ENCODE measurements at places on chromosomes 12 and 14.

DNA sequence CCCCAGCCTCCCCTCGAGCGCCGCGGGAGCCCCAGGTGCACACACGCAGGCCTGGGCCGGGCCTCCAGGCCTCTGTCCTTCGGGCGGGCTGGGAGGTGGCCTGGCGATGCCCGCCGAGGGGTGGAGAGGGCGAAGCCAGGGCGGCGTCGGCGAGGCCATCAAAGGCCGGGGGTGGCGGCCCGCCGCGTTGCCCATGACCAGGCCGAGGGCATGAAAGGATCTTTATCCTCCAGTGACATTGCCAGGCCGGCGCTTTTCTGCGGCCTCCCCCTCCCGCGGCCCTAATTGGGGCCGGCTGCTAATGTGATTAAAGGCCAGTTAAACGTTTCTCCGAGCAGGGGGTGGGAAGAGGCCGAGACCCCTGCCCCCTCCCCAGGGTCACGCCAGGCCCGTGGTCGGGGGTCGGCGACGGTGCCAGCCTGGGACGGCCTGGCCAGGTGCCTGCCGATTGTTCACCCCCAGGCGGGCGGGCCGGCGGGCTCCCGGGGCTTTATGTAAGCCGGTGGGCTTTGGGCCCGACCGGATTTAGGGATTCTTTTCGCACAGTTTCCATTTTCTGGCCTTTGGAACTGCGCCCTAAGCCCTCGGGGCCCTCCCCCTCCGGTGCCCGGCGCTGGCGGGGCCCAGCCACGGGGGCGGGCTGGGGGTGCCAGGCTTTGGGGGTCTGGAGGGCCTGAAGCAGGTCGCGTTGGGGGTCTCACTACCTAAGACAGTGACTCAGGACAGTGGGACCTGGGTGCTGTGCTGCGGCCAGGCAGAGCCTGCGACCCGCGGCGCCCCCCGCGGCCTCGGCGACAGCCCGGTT, 103.2 kb upstream of the DIO3 start:
- DNase-seq, result no peak

DNA sequence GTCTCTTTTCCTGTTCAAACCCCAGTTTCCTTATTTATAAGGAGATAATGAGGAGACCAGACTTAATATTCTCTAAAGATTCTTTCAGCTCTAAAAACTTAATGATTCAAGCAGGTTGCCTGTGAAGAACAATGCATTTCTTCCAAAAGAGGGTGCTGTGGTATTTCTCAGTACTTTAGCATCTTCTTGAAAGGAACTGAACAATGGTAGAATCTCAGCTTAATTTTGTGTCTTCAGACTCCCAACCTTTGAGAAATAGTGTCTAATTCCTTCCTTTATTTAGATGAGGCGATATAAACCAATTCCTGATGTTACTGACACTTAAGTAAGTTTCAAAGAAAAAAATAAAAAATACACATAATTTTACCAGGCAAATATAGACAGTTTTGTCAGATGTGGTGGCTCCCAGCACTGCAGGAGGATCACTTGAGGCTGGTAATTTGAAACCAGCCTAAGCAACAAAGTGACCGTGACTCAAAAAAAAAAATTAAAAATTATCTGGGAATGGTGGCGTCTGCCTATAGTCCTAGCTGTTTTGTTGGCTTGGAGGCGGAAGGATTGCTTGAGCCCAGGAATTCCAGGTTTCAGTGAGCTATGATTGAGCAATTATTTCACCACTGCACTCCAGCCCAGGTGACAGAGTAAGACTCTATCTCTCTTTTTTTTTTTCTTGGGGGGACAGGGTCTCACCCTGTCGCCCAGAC, 76.9 kb upstream of the PSMA6 start:
- DNase-seq, result no peak

DNA sequence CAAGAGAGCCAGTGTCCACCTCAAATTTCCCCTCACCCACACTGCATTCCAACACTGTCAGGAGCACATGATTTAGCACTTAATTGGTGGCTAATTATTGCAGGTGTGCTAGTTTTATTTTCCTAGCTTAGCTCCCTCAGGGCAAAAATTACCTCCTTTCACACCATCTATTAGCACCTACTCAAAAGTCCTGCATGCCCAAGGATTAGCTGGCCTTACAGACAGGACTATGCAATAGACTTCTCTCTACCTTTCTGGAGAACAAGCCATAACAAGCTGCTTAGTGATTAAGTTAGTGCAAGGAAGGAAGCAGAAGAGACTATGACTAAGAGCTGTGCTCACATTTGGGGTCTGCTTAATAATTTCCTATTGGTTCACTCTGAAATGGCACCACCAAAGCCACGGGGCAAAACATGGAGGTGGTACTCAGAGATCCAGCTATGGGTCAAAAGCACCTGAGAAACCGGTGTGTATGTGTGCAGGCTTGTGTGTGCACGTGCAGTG, 69.5 kb downstream of the STON2 start:
- DNase-seq, result no peak

- DNase-seq, result no peak
Measured at GRCh38 chr12:11092128-11092527, at the start of gene TAS2R43. Gene TAS2R43, minus strand, starts transcription at chr12:11092313. Its CDS starts 84 bp downstream, at chr12:11092229.

- no peak for DNase-seq
Measured at GRCh38 chr14:40232302-40232701, 800.1 kb upstream of the FBXO33 start.

- no peak for DNase-seq
Measured at GRCh38 chr12:98151105-98151590, 364.2 kb upstream of the TMPO start.

- no peak for DNase-seq
Measured at GRCh38 chr14:76152333-76152681, 585 bp downstream of the GPATCH2L start.

GRCh38 chr12:4645023-4645422, 3.8 kb downstream of the AKAP3 start:
- DNase-seq, result no peak

GRCh38 chr12:122310626-122311333, 44.5 kb upstream of the VPS33A start:
- no peak for DNase-seq

DNA sequence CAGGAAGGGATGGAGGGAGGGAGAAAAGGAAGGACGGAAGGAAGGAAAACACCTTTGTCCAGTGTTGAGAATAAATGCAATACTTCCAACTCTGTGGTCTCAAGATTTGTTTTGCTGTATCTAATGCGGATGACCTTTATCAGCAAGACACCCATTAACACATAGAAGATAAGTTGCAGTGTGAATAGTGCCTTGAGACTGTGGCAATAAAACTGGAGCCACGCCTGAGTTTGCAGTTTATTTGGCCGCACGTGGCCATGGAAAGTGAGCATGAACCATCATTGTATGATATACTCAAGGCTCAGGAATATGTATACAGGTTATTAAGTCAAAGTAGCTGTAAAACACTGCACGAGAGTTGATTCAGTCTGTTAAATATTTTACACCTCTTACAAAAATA, 113.6 kb upstream of the EEA1 start:
- no peak for DNase-seq

GRCh38 chr12:54228471-54228870, 39.7 kb upstream of the SMUG1 start:
- no peak for DNase-seq

- no peak for DNase-seq
Measured at GRCh38 chr14:99320621-99321235, 48.7 kb upstream of the BCL11B start.

DNA sequence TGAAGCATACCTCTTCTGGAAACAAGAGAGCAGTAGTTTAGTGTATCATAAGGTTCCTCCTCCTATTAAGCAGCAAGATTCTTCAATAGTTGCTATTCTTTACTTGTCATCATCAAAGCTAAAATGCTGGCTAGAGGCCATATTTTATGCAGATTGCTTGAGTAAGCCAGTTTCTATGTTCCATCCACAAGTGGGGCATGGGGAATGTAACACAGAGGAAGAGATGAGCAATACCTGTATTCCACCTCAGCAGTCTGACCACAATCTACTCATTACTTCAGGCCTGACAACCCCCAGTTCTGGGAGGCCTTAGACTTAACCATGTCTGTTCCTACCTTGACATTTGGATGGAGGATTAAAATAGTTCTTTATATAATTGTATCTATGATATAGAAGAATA, 423.6 kb downstream of the BTG1 start:
- DNase-seq, result no peak

DNA sequence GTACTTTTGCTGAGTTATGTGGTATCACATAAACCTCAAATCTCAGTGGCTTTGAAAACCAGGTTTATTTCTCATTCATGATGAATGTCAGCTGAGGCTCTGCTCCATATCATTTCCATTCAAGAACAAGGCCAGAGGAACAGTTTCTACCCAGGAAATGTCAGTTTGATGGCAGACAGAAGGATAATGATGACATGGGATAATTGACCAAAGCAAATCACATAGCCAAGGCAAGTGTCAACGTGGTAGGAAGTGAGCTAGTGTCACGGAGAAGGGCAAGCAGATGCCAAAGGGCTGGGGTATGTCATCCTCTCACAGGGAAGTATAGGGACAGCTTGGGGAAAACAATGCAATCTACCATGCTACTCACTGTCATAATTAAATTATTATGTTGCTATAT, 12.3 kb upstream of the PDE3A start:
- no peak for DNase-seq

GRCh38 chr12:53492188-53492587, 7.1 kb downstream of the MAP3K12 start:
- no peak for DNase-seq

GRCh38 chr12:68621472-68622081, 10.9 kb downstream of the RAP1B start:
- DNase-seq, result no peak
